ENCODE measurements at places on chromosomes 1 and 21.

GRCh38 chr21:32351428-32351827, 41.4 kb downstream of the URB1 start:
- DNase-seq: no peak

- DNase-seq: no peak
Observed at GRCh38 chr1:160605792-160606479, 26.6 kb upstream of the CD84 start.

DNA sequence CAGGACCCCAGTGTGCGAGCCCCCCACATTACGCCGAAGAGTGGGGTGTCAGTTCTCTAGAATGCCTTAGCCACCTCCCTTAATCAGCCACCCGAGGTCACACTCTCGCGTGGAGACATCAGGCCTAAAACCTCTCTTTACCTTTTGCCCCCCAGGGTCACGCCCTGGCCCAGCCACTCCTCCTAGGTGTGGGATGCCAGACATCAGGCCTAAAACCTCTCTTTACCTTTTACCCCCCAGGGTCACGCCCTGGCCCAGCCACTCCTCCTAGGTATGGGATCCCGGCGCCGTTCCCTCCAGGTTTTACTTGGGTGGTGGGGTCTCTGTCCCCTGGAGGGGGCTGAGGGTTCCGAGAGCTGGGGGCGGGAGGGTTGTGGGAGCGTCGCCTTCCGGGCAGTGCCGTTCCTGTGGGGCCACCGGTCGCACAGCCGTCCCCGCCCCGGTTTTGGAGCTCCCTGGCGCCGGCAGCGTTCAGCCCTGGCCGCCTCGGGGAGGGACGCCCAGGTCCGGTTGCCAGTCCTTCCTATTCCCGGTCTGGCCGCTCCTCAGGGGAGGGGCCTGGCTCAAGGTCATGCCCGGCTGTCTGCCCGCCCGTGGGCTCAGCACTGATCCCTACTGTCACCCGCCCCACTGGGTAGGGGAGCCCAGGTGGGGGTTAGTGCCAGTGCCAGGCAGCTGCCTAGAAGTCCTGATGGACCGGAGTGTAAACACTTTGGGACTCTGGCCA, 882 bp downstream of the VPS13D start:
- DNase-seq: no peak

GRCh38 chr21:32545948-32546441, 39.3 kb downstream of the TCP10L start:
- no peak for DNase-seq

GRCh38 chr1:119966020-119966419, 69.7 kb upstream of the ADAM30 start:
- DNase-seq: no peak

DNA sequence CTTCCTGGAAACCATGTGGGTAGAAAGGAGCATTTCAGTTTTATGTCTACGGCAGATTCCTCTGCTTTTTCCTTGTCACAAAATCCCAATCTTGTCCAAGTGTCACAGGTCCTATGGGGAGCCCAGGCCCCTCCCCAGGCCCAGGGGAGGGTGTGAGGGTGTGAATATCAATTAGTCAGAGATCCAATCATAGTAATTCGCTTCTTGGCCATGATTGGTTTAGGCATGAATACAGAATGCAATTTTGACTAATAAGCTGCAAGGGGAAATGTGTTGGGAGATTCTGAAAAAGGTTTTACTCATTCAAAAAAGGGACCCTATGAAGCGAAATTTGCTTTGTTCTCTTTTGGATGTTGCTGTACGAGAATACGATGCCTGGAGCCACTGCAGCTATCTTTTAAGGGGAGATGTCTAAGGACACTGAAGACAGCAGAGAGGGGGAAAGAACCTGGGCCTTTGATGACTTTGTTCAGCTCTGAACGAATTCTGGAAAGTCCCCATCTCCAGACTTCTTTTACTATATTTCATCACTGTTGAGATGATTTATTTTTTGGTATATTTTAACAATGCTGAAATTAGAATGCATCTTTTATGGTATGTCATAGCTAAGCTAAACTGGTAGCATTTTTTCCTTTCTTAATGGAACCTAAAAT, 18.2 kb downstream of the TSPAN2 start:
- no peak for DNase-seq

DNA sequence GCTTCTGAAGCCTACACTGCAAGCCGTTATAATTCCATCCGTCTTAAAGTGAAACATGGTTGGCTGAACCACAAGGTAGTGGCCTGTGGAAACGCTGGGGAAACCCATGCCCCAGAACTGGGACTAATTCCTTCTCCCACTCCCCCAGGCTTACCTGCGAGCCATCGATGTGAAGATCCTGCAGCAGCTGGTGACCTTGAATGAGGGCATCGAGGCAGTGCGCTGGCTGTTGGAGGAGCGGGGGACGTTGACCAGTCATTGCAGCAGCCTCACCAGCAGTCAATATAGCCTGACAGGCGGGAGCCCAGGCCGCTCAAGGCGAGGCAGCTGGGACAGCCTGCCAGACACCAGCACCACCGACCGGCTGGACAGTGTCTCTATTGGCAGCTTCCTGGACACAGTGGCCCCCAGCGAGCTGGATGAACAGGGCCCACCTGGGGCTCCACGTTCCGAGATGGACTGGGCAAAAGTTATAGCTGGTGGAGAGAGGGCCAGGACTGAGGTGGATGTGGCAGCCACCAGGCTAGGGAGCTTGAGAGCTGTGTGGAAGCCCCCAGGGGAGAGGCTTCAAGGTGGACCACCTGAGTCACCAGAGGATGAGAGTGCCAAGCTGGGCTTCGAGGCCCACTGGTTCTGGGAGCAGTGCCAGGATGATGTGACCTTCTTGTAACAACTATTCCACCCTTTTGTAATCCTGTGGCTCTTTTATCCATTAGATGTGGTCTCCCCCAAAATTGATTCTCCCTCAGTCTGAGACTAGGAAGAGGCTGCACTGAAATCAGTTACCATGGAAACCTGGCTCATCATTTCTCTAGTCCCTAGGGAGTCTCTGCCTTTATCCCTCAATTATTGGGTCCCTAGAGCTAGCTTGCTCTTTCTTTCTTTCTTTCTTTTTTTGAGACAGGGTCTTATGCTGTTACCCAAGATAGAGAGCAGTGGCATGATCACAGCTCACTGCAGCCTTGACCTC, 16.7 kb downstream of the LURAP1 start:
- no peak for DNase-seq

DNA sequence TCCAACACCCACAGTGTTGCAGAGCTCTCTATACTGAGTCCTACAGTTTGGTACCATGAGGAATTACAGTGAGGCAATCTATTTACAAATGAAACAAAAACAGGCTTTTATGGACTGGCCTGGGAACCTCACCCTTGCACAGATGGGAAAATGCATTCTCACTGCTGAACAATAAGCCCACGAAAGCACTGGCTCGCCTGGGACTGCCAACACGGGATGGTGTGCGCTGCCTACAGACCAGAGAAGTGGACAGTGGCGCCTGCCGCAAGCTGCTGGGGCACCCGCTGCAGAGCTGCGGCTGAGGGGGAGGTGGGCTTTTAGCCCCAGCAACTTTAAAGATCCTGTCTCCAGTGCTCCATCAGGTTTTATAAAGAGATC, 28.5 kb upstream of the ABCG1 start:
- DNase-seq: no peak

- DNase-seq: no peak
Observed at GRCh38 chr1:106233511-106233910, 823.0 kb upstream of the PRMT6 start.

GRCh38 chr1:214074477-214074876, 86.7 kb downstream of the PROX1 start:
- DNase-seq: no peak

- DNase-seq: no peak
Observed at GRCh38 chr1:192100686-192101468, 57.4 kb upstream of the RGS18 start.

GRCh38 chr1:58881471-58881994, 97.7 kb upstream of the JUN start:
- DNase-seq: no peak

- DNase-seq: no peak
Observed at GRCh38 chr1:202987922-202988583, 19.1 kb upstream of the TMEM183A start.

DNA sequence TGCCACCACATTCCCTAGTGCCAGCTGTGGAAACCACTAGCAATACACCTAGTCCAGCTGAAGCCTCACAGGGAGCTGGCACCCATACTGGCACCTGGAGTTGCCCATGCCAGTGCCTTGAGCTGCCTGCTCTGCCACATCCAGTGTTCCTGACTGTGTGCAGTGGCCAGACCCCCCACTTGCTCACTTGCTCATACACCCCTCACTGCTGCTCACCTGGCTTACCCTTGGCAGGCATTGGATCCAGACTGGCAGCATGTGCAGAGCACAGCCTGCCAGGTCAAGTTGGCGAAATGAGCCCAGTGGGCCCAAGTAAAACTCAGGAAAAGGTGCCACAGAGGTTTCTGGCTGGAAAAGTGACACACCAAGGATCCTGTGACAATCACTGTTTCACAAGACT, 1618.6 kb upstream of the PRMT6 start:
- DNase-seq: no peak

GRCh38 chr1:239025223-239025622, 361.1 kb upstream of the CHRM3 start:
- no peak for DNase-seq

- no peak for DNase-seq
Observed at GRCh38 chr1:106954661-106955229, 101.7 kb upstream of the PRMT6 start.

DNA sequence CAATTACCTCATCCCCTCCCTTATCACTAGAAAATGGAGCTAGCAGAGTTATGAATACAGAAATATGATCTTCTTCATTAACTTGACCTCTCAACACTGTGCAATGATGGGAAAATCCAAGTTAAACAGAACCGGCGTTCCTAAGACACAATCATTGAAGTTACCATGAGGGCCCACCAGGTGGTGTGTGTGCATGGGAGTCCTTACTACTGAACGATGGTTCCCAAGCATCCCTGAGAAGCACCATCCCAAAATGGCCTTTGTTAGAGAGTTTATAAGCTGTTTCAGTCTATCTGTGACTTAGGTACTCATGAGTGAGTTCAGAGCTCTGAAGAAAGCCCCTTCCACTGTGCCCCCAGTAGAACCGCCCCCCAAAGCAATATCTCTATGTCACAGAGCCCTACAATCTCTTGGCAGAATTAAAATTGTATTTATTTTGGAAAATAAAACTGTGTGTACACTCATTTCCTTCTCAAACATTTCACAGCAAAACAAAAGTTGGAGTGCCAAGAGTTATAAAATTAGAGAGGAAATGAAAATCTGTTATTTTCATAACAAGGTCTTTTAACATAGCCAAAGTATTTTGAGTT, 56.8 kb downstream of the PLD5 start:
- DNase-seq: no peak

- no peak for DNase-seq
Observed at GRCh38 chr1:31943546-31944184, 5.5 kb upstream of the PTP4A2 start.

GRCh38 chr1:6825828-6826227, 40.6 kb downstream of the CAMTA1 start:
- no peak for DNase-seq

DNA sequence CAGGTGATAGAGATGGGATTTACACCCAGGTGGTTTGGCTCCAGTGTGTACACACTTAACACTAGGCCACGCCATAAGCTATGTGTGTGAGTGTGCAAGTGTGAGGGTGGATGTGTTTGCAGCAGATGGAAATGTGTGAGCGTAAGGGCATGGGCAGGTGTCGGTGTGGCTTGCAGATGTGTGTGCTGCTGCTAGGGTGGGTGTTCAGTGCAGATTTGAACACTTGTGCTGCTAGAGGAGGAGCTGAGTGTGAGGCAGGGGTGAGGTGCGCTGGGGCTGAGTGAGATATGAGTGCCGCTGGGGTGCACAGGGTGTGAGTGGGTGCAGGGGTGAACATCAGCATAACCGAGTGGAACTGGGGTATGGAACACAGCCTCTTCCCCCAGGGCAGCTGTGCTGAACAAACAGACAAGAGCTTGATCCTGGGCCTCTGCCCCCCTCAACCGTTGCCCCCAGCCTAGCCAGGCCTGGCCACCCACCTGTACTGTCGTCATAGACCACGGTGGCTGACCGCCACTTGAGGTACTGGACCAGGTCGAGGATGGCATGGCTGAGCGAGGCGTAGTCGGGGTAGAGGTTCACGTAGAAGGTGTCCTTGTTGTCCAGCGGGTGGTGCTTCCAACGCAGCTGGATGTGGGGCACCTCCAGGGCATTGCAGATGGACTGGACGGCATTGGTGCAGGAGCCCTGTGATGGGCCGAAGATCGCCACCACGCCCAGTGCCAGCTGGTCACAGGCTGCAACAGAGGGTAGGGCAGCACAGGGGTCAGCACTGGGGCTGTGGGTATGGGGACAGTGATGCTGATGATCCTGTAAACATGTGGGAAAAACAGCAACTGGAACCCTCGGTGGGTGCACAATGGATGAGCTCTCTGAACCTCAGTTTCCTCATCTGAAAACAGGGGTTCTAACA, 153.9 kb downstream of the GRIK3 start:
- no peak for DNase-seq

DNA sequence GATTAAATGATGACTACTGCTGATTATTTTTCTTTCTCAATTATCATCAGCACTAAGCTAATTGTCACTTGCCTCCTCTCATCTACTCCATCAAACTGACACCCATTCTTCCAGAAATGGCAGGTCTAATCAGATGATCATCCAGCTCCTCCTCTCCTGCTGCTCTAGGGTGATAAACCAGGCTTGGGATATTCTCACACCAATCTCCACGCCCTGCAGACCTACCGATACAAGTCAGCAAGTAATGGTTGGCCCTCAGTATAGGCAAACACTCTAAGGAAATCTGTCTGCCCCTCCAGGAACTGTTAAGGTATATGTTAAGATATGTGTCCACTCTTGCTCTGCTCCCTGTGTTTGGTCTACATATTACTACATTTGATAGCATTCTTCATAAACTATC, 36.3 kb upstream of the C1orf21 start:
- no peak for DNase-seq

DNA sequence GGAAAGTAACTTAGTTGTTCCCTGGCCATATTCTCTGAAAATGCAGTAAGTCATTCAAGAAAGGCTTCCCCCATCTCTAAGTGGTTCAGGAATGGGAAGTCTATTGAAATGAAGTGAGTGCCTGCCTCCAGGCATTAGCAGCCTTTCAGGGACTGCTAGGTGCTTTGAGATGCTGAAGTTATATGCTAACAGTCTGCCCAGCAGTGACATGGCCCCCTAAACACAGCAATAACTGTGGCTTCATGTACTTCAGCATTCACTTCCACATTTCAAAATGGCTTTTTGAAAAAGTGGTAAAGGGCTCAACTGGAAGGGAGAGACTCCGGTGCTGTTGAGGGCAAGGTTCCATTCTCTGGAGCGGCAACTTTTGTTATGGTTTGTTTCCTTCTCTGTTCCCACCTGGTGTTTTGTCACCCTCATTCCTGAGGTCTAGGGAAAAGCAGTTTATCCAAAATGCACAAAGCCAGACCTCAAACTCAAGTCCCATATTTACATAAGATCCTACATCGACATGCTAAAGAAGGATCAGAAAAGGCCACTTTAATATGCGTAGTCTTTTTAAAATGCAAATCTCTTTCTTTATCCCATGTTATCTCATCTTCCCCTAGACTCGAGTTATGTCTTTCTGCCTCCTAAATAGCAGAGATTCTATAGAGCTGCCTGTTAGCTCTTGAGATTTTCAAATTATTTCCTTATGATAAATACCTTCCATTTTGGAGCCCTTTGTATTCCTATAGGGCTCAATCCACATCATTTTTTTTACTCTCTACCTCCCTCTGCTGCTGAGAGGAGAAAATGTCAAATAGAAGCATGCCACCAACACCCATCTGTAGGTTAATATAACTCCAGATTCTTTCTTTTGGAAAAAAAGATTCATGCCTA, 34.2 kb upstream of the LRRC8C start:
- DNase-seq: no peak

GRCh38 chr1:116175611-116176010, 64.4 kb downstream of the MAB21L3 start:
- no peak for DNase-seq

Data from activated naive CD4-positive, alpha-beta T cell treated with Interleukin-2 at 50 U/mL for 16 hours (primary cell).